ENCODE measurements at places on chromosomes 16 and 17.

DNA sequence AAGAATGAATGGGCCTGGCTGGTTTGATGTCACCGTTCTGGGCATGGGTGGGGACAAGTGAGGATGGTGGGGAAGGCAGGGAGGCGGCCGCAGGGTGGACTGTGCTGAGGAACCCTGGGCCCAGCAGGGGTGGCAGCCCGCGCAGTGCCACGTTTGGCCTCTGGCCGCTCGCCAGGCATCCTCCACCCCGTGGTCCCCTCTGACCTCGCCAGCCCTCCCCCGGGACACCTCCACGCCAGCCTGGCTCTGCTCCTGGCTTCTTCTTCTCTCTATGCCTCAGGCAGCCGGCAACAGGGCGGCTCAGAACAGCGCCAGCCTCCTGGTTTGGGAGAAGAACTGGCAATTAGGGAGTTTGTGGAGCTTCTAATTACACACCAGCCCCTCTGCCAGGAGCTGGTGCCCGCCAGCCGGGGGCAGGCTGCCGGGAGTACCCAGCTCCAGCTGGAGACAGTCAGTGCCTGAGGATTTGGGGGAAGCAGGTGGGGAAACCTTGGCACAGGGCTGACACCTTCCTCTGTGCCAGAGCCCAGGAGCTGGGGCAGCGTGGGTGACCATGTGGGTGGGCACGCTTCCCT lies 6.5 kb upstream of the SERPINF1 start:
- DNase-seq, result no peak

- DNase-seq, result no peak
These were observed 267.9 kb downstream of the CBLN1 start for GRCh38 chr16:49013727-49014080.

- DNase-seq, result no peak
These were observed 47.1 kb downstream of the TVP23C start for GRCh38 chr17:15516150-15516549.

GRCh38 chr16:10879681-10880589 lies 2.9 kb downstream of the CIITA start:
- DNase-seq, result no peak

DNA sequence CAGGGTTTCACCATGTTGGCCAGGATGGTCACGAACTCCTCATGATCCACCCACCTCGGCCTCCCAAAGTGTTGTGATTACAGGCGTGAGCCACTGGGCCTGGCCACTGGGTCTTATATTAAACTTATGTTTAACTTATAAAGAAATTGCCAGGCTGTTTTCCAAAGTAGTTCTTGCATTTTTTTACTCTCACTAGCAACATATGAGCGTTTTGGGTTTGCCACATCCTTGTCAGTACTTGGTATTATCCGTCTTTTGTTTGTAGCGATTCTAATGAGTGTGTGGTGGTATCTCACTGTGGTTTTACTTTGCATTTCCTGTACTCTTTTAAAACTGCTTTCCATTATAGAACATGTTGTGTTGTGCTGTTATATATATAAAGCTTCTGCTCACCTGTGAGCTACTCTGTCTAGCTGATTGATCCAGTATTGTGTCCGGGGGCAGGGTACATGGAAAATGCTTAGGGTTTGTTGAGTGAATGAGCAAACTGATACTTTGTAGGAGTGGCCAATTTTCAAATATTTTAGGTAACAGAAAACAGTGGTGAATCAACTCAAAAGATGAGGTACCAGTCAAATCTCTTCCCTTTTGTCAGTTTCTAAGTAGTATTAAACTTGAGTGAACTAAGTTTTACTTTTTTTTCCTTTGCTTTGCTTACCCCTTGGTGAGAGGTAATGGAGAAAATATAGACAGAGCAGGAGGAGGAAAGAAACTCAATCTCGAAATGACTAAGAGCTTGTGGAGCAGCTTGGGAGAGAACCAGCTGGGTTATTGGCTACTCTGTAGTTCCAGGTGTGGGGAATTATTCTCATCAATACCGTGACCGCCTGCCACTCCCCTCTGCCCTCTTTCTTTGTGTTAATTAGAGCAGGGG lies 75.8 kb downstream of the PITPNC1 start:
- no peak for DNase-seq

- no peak for DNase-seq
These were observed 56.3 kb upstream of the HNF1B start for GRCh38 chr17:37801171-37801570.

DNA sequence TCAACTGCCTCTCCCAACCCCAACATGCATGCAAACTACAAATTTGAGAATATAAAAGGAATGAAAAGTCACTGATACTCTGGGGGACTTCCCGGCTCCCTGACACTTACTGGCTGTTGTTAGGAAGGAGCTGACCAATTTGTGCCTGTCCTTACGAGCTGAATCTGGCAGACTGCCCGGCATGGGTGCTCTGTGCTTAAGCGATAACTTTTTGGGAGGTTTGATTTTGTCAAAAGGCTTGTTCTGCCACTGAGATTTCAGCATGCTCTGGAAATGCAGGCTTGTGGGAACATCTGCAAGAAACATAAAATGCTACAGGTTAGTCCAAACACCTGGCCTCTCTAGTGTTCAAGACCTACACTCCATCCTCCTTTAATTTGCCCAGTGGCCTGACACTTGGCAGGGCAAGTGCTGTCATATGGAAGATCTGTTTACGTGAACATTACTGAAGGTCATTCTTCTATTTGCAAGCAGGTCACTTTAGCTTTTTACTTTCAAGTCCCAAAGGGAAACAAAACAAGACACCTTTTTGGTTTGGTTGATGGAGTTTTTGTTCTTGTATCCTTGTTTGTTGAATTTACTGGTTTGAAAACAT lies 40.6 kb downstream of the STH start:
- no peak for DNase-seq

DNA sequence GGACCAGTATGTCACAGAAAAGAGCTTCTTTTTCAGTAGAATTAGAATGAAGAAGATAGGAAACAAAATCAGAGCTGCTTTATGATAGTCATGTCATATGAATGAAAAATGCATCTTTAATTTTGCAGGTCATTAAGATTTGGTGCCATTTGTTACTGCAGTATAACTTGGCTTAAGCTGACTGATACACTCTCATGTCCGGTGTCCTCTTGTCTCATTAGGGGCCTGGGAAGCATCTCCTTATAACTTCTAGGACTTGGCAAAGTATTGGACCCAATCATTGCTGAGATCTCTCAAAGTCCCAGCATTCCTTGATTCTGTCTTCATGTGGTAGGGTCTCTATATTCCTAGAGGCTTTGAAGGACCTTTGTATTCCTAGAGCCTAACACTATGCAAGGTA lies 559.4 kb downstream of the TOX3 start:
- no peak for DNase-seq

DNA sequence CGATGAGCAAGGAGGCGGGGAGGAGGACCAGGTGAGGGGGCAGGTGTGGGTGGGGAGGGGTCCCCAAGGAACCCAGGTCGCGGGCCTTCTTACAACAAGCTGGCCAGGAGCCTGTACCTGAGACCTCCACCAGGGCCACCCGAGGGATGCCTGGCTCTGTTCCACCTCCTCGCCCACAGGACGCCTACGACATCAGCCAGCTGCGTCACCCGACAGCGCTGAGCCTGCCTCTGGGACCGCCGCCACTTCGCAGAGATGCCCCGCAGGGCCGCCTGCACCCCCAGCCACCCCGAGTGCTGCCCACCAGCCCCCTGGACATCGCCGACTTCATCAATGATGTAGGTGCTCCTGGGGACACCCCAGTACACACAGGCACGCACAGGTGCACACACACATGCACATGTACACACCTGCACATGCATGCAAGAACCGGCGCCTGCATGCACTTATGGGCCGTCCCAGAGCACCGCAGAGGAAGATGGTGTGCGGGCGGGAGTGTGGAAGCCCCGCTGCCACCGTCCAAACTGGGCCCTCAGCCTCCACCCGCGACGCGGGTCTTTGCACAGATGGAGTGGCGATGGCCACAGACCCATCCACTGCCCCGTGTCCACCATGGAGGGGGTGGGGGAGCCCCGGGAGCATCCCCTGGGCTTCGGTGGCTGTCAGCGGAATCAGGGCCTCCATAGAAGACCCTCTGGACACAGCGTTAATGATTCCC lies 6.6 kb downstream of the SLC22A31 start:
- DNase-seq, result no peak

GRCh38 chr17:5115673-5116651 lies at the start of gene USP6:
Gene USP6, plus strand, starts transcription at chr17:5116032. Its CDS starts 14,336 bp downstream, at chr17:5130368.
- no peak for DNase-seq

DNA sequence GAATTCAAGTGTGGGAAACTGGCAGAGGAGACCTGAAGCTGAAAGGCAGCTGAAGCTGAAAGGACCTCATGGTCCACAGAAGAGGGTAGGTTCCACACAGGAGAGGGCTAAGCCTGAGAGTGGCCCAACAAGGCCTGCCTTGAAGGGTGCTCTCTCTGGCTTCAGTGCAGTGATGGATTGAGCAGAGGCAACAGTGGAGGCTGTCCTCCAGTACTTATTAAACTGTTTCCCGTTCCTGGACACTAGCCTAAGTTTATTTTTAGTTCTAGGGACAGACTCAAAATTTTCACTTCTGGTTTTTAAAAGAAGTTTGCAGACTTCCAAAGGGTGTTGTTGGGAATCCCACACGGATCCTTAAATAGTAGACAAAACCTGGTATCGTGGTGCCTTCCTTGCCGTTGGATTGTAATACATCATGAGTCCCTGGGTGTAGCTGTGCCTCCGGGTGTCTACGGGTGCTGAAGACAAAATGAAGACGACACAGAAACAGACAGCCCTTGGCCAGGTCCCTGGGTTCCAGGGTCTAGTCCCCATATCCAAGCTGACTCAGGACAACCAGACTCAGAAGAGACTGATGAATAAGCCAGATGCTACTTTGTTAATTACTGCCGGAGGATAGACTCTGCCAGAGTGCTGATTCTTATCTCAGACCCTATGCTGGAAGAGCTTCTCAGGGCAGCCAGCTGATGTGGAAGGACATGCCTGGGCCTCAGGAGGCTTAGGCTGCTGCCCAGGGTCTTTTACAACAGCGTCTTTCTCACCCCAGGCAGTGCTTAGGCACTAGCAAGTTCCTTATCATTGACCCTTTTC lies 7.1 kb upstream of the CMTM4 start:
- no peak for DNase-seq

GRCh38 chr16:79767421-79768275 lies 167.1 kb upstream of the MAF start:
- no peak for DNase-seq

DNA sequence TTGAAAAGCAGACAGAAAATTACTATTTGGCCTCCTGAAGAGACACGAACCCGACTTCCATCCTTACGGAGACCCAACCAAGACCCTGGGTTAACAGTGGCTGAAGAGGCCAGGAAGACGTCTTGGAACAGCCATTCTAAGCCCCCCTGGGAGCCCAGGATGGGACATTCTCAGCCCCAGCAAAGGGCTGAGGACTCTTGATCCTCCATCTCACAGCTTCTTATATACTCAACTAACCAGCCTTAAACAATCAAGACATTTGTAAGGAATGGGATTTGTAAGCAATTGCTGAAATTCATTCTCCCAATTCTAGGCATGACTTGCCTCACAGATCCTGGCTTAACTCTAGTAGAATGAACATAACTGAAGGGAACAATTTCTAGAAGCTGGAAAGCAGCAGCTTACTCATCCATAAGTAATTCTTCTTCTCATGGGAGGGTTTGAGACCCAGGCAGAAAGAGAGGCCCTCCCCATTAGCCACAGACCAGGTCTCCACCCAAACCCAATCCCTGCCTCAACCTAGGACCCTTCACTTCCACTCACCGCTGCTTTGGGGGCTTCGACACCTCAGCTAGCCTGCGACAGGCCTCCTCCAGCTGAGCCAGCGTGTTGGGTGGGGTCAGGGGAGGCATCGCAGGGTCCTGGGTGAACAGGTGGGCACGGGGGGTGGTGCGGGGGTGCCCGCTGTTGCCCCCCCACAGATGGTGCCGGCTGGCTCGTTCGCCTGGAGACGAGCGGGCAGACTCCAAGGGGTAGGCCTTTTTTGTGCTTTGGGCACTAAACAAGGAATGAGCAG lies 25.5 kb downstream of the AXIN2 start:
- DNase-seq, result no peak

GRCh38 chr17:9355846-9356245 lies 219.8 kb downstream of the STX8 start:
- DNase-seq, result no peak

- DNase-seq, result no peak
These were observed 59.8 kb upstream of the FBXO47 start for GRCh38 chr17:39026980-39027451.

- DNase-seq, result no peak
These were observed 179.3 kb downstream of the SEC14L1 start for GRCh38 chr17:77320044-77320440.

- no peak for DNase-seq
These were observed 48.0 kb downstream of the SHCBP1 start for GRCh38 chr16:46573008-46573833.

DNA sequence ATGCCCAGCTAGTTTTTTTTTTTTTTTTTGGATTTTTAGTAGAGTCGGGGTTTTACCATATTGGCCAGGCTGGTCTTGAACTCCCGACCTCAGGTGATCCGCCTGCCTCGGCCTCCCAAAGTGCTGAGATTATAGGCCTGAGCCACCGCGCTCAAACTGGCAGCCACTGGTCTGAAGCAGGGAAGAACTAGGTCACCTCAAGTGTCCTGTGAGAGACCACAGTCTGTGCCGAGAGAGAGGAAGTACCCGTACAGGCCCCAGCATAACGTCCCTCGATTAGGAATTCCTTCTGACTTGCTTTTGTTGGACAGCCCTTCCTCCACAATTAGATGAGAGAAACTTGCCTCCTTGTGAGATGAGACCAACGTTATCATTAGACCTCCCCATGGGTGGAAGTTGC lies 13.7 kb upstream of the CD300E start:
- no peak for DNase-seq

DNA sequence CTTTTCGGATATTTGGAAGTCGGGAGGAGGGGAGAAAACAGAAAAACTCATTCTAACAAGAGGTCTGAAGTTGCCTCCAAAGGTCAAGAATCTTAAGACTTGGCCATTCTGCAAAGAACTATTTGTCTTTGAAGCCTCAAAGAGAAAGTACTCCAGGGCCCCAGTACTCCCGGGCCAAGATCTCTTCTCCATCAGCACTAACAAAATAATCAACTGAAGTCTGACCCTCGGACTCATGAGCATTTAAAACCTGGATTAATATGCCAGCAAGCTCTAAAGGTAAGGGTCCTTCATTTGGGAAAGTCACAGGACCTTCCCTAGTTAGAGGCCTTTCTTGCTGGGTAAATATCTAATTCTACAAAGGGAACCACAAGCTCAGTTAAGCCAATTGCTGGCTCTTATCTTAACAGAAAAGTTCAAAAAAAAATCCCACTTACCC lies 4.5 kb downstream of the AXIN2 start:
- no peak for DNase-seq
